H9 (cell line): ENCODE measurements at places on chromosomes 6 and 20. TPM values are rescaled to one million over a fixed set of nuclear protein-coding genes. Genes with fewer than 3 reads are reported as not detected.

GRCh38 chr6:37242429-37243052 is 15.0 kb upstream of the TBC1D22B start:
- no peak overlapping the region for H3K27ac ChIP-seq
- H3K4me1 ChIP-seq = no peaks in the 10 kb centered on the region
- H3K4me3 ChIP-seq = no peak overlapping the region

DNA sequence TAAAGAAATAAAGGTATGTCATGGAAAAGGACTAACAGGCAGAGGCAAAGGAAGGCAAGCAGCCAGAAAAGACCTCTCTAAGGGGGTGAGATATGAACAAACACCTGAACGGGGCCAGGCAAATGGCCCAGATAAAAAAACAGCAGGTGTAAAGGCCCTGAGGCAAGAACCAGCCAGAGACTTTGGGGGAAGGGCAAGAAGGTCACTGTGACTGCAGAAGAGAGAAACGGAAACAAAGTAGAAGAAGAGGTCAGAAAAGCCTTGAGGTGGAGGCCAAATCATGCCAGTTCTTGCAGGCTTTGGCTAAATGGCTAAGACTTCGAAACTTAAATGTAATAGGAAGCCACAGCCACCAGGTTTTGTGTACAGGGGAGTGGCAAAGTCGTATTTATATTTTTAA is 30.8 kb downstream of the KIF16B start:
- no peak for DNase-seq
- no peaks in the 10 kb centered on the region; the same call in 1 of the 2 replicates for H3K4me1 ChIP-seq

GRCh38 chr6:158900663-158901312 is 81.6 kb upstream of the EZR start:
- no peak overlapping the region for H3K4me3 ChIP-seq
- no peaks in the 10 kb centered on the region for H3K4me1 ChIP-seq
- no peak for DNase-seq

- H3K27ac ChIP-seq = no peak overlapping the region
- H3K36me3 ChIP-seq = no peaks in the 10 kb centered on the region
- no peaks in the 10 kb centered on the region; the same call in 1 of the 2 replicates for H3K4me1 ChIP-seq
- DNase-seq = no peak
- H3K4me3 ChIP-seq = no peak overlapping the region
- no peaks in the 10 kb centered on the region for H3K27me3 ChIP-seq
Measured at GRCh38 chr6:13375360-13375878, 47.1 kb upstream of the TBC1D7 start.

DNA sequence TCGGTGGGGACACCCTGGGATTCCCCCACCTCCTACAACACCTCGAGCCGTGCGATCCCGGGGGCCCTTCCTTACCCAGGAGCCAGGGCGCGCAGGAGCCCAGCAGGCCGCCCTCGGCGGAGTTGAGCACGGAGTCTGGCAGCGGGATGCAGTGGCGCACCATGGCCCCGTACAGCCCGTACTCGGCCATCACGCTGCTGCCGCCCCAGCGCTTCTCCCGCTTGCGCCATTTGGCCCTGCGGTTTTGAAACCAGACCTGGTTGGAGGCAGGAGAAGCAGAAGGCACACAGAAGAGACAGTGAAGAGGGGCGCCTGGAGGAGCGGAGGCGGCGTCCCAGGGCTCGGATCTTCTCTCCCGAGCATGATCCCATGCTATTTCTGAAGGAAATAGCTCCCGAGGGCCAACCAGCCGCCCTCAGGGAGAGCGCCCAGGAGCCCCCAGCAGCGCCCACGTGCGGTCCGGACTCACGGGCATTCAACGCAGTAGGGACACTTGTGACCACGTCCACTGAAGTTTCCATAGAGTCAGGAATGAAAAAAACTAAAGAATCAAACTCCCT is 4.3 kb downstream of the VSX1 start:
- peak overlapping the region; percentile 72 for H3K4me3 ChIP-seq
- H3K27ac ChIP-seq = no peak overlapping the region
- no peaks in the 10 kb centered on the region for H3K36me3 ChIP-seq
- H3K4me1 ChIP-seq = no peaks in the 10 kb centered on the region
- peak; percentile 64 for DNase-seq
- H3K27me3 ChIP-seq = peaks cover 35% of the 10 kb centered on the region; the same call in 1 of the 2 replicates

DNA sequence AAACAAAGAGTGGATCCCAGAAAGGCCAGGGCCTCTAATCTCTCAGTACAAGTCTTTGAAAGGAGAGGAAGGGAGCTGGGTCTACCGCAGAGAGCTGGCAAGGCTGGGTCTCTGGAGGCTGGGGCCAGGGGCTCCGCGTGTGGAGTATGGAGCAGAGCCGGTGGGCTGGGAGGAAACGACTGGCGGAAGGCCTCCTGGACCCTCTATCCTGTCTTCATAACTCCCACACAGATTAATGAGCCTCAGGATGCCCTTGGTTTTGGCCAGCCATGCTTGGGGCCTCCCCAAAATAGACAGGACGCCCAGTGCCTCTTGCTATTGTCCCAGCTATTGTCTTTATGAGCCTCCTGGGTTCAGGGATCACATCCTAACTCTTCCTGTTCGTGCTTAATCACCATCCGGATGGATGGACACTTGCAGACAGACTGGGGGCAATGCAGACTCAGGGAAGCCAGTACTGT is 306.4 kb downstream of the DHX35 start:
- no peaks in the 10 kb centered on the region; the same call in 2 of the 3 replicates for H3K36me3 ChIP-seq
- H3K4me3 ChIP-seq = no peak overlapping the region
- H3K4me1 ChIP-seq = peaks cover 2% of the 10 kb centered on the region; the same call in 1 of the 2 replicates
- no peak overlapping the region for H3K27ac ChIP-seq
- DNase-seq = no peak
- H3K27me3 ChIP-seq = no peaks in the 10 kb centered on the region

DNA sequence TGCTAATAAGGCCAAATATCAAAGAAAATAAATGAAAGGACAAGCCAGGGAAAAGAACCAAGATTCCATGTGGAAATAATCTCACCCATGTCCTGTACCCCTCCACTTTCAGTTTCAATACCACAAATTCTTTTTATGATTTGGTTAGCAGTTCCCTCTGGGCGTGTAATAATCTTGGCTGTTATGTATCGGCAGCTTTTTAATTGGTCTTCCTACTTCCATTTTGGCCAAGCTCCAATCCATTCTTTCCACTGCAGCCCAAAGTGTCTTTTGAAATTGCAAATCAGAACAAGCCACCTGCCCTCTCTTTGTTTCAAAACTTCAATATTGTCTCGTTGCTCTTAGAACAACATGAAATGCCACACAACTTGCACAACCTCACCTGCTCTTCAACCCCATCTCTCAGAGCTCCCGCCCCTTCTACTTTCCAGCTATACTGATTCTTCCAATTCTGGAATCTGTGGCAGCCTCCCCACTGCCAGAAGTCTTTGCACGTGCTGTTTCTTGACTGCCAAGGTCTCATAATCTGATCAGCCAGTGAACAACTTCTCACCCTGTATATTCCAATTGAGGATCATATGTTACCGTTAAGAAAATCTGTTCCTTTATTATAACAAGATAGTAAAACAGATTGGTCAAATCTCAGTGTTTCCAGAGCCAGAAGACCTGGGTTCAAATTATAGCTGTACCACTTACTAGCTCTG is 354.5 kb downstream of the CBLN4 start:
- no peaks in the 10 kb centered on the region for H3K4me1 ChIP-seq
- peaks cover 5% of the 10 kb centered on the region for H3K36me3 ChIP-seq
- no peak for DNase-seq
- no peaks in the 10 kb centered on the region for H3K27me3 ChIP-seq

DNA sequence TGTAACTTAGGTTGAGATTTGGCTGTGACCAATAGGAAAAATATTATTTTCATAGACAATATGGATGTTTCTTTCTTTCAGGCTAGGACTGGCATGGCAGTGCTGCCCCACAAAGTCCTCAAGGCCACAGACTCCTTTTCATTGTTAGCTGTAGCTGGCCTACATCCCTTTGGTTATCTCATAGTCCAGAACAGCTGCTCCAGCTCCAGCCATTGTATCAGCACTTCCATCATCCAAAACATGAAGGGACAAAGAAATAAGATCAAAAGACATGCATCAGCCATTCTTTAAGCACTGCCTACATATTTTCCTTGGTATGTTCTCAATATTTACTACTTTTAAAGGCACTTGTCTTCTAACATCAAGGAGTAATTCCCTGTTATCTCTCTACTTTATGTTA is 73.0 kb downstream of the ZDHHC14 start:
- H3K27ac ChIP-seq = no peak overlapping the region
- no peaks in the 10 kb centered on the region for H3K27me3 ChIP-seq
- no peaks in the 10 kb centered on the region for H3K36me3 ChIP-seq
- no peak overlapping the region for H3K4me3 ChIP-seq

DNA sequence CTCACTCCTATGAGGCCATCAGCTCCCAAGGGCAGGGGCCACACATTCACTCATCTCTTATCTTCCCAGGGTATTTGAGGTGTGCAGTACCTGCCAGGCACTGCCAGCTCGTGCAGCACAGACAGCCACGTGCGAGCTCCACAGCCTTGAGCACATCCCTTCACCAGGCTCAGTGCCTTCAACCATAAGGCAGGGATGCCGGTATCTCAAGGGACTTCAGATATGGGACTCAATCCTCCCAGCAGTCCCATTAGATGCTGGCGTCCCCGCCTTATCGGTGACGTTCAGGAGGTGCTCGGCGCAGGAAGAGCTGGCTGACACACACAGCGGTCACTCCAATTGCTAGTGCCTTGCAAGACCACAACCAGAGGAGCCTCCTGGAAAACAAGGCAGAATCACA is 47.0 kb downstream of the EZR start:
- H3K36me3 ChIP-seq = peaks cover 67% of the 10 kb centered on the region
- H3K4me1 ChIP-seq = no peaks in the 10 kb centered on the region
- H3K27me3 ChIP-seq = no peaks in the 10 kb centered on the region
- no peak for DNase-seq

- no peak overlapping the region for H3K27ac ChIP-seq
- no peak overlapping the region; the same call in 2 of the 3 replicates for H3K4me3 ChIP-seq
Measured at GRCh38 chr6:156977527-156978291, 200.5 kb downstream of the ARID1B start.

Gene TREM1
- not detected in 2 replicates for total RNA-seq

Gene PRL
- total RNA-seq = not detected in 2 replicates

Gene GOPC
- total RNA-seq = 18.7 and 19.5 TPM in 2 replicates

Gene C20orf202
- 0.13 TPM in 1 of 2 replicates, not detected in the other for total RNA-seq

Gene AKIRIN2
- 75.7 and 75.9 TPM in 2 replicates for total RNA-seq

Gene NUP43
- 92.1 and 102 TPM in 2 replicates for total RNA-seq

Gene NHLRC1
- total RNA-seq = 1.0 and 1.5 TPM in 2 replicates

Gene HSPA1L
- 1.6 and 2.5 TPM in 2 replicates for total RNA-seq
